ENCODE measurements at places on chromosomes 5 and 9.
A peak's percentile ranks its signal among the peaks of the same experiment; 100 is the strongest.

DNA sequence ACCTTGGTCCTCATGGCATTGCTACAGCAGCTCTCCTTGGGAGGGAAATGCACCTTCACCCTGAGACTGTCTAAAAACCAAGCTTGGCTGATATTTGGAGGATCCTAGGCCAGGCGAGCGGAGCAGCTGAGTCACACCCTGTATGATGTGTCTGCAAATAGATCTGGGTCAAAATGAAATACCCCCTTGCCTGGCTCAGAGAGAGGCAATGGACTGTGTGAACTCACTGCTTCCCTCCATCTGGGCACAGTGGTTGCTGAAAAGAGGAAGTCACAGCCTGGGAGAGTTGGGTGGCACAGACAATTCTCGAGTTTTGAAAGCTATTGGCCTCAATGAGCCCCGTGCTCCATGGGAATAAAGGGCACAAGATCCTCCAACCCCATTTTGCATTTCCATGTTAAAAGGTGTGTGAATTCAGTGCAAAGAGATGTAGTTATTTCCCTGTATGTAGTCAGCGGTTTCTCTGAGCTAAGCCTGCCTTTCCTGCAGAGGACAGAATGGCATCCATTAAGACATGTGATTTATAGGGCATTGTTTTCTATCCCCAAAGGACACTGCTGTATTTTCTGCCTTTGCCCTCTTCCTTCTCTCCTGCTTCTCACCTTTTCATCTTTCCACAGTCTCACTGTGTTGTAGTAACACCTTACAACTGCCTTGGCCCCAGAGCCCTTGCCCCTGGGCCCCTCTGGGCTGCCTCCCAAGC is 177.2 kb downstream of the GADD45G start:
- no peak for DNase-seq

DNA sequence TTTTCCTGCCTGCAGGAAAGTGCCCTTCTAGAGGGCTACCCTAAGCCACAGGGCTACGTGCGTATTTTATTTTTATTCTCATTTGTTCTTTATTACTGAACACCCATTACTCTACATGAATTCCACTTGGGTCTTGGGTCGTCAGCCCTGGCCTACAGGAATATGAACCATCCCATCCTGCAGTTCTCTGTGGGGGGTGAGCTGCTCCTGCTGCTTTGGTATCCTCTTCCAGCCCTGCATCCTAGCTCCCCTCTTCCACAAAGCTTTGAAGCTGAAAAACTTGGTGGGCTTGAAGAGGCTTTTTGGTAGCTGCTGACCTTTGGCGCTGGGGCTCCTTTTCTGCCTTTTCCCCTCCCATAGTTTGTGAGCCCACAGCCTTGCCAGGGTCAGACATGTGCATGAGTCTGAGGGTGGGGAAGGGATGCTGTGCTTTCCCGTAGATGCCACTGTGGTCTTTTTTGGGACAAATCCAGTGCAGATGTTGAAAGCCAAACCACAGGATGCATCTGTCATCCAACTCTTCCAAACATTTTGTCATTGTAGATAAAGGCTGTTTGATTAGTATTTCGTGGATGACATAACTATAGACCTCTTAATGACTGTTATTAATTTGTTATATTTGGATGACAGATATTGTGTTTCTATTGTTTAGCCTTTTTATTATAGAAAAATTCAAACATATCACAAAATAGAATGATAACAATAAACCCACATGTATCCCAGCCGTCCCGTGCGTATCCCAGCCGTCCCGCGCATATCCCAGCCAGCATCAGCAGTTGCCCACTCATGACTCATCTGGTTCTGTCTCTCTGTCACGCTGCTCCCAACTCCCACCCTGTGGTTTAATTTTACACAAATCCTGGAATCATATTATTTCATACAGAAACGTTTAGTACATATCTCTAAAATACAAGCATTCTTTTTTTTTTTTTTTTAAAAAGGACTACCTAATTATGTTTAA is 43.9 kb downstream of the SLC46A2 start:
- peak; percentile 16 for DNase-seq

GRCh38 chr9:93600504-93600903 is 24.1 kb downstream of the PHF2 start:
- peak; percentile 50 for DNase-seq

- no peak for DNase-seq
Observed at GRCh38 chr5:142466195-142466971, 141.6 kb upstream of the SPRY4 start.

DNA sequence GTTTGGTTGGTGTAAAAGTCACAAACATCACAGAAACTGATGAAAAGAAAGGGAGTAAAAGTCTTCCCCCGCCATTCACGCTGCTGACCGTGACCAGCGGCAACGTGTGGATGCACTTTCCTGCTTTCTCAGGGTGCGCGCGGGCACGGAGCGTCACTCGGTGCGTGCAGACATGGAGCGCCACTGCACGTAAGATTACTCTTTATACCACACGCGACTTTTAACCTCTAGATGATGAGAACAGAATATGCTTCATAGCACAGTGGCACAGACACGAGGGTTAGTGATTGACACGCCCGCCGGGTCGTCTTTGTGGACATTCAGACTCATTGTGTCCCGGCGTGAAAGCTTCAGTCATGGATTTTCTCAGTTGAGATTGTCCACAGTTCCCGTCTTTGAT is 15.7 kb downstream of the CEP72 start:
- no peak for DNase-seq

DNA sequence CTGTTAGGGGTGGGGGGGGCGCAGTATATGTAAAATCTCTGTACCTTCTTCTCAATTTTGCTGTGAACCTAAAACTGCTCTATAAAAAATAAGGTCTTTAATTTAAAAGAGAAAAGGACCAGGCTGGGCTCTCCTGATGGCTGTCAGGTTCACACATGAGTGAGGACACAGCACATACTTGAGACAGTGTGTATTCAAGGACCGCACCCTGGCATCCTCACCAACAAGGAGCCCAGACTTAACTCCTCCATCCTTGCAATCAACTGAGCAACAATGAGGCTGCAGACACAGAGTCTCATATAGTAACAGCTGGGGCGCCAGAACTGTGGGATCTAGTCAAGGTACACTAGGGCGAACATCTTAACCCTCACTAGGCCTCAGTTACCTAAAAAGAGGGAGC is 9.8 kb downstream of the TNIP1 start:
- DNase-seq, result no peak

Data from ELF-1 (cell line).